Progenitor cell of endocrine pancreas (in vitro differentiated cells): ENCODE measurements at places on chromosomes 4 and X. TPM values are rescaled to one million over a fixed set of nuclear protein-coding genes. Genes with fewer than 3 reads are reported as not detected.

DNA sequence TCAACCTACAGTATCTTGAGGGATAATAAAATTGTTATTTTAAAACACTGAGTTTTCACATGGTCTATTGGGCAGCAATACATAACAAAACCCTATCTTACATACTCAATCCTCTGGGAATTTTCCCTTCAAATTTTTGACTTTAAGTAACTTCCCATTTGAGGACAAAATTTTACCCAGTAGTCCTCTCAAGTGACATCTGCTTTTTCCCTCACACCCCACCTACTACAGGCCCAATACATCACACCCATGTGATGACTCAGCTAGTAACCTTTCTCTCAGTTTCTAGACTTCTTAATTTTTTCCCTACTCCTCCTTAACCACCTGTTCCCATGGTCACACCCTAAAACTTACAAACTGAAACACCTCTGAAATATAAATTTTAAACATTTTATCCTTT is 12.2 kb upstream of the RAP1GDS1 start:
- H3K27me3 ChIP-seq = no peaks in the 10 kb centered on the region
- H3K36me3 ChIP-seq = no peaks in the 10 kb centered on the region
- no peak for DNase-seq
- no peak overlapping the region for H3K4me3 ChIP-seq

Gene MAGEB1
- total RNA-seq = not detected in 2 replicates

Gene TMEM185A
- 43.7 and 53.1 TPM in 2 replicates for total RNA-seq

Gene BMPR1B
- total RNA-seq = 21.1 and 23.2 TPM in 2 replicates

DNA sequence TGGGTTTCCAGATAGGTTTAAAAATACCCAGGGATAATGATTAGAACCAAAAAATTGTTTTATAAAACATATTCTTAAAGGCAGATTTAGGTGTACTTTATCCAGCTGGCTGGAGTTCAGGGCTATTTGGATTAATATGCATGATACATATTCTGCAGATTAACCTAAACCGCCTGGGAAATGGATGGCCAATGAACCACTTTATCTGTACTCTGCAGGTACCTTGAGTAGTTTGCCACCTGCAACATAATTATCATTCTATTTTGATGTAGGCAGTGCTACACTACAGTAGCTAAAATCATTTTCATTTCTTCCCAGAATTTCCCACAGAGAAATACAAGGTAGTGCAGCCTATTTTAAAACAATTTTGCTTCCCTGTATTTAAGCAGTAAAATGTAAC is 683.2 kb upstream of the GNPDA2 start:
- H3K4me3 ChIP-seq = no peak overlapping the region
- H3K27me3 ChIP-seq = no peaks in the 10 kb centered on the region
- H3K4me1 ChIP-seq = no peaks in the 10 kb centered on the region
- no peak overlapping the region for H3K27ac ChIP-seq
- no peak for DNase-seq

GRCh38 chr4:47819178-47819577 is 18.7 kb downstream of the CORIN start:
- no peak overlapping the region for H3K4me3 ChIP-seq
- no peaks in the 10 kb centered on the region for H3K27me3 ChIP-seq
- H3K36me3 ChIP-seq = no peaks in the 10 kb centered on the region
- DNase-seq = no peak
- no peaks in the 10 kb centered on the region for H3K4me1 ChIP-seq

DNA sequence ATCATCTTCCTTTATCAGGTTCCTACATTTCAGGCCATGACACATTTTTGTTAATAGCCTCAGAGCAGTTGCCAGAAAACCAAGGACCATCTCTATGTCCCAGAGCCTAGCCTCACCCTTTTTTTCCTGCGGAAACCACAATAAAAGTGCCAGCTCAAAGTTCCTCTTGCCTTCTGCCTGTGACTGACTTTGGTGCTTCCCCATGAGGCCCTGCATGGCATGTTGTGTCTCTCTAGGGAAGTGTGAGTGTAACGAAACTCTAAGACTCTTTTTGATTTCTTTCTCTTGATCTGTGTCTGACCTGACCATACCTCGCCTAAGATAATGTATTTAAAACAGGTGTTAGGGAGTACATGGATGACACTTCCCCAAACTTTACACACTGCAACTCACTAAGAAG is 642.3 kb upstream of the BOD1L1 start:
- peaks cover 1% of the 10 kb centered on the region for H3K4me1 ChIP-seq
- no peak overlapping the region for H3K4me3 ChIP-seq
- no peaks in the 10 kb centered on the region for H3K27me3 ChIP-seq
- H3K27ac ChIP-seq = no peak overlapping the region

DNA sequence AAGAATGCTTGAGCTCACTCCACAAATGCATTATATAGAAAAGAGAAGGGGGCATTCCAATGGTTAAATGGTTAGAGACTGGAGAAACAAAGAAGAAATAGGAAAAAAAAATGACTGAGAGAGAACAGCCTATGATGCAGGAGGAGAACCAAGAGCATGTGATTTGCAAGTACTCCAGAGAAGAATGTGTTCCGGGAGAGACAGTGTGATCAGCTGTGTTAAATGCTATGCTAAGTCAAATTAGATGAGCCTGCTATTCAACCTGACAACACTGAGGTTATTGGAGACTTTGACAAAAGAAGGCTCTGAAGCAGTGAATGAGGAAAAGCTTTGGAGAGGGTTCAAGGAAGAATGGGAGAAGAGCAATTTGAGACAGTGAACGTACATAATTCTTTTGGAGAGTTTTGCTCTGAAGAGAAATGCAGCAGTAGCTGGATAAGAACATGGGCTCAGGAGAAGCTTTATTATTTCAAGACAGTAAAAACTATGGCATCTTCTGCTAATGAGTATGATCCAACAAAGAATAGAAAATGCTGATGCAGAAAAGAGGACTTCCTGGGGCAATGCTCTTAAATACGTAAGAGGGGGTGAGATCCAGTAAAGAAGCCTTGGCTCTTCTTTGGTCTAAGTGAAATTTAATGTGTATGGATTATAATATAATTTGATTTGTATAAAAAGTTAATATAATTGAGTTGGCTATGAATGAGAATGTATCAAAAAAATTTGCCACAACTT is 66.3 kb downstream of the PPP3CA start:
- DNase-seq = no peak
- no peak overlapping the region for H3K27ac ChIP-seq
- H3K27me3 ChIP-seq = no peaks in the 10 kb centered on the region
- no peak overlapping the region for H3K4me3 ChIP-seq
- H3K36me3 ChIP-seq = no peaks in the 10 kb centered on the region

DNA sequence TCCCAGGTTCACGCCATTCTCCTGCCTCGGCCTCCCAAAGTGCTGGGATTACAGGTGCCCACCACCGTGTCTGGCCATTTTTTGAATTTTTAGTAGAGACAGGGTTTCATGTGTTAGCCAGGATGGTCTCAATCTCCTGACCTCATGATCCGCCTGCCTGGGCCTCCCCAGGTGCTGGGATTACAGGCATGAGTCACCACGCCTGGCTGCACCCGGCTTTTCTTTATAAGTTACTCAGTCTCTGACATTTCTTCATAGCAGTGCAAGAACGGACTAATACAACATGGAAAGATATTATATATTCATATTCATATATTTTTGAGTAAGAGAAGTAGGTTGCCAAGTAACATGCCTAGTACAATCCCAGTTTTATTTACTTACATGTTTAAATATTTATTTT is 22.9 kb downstream of the SHROOM3 start:
- H3K27ac ChIP-seq = no peak overlapping the region
- H3K4me3 ChIP-seq = no peak overlapping the region
- H3K36me3 ChIP-seq = no peaks in the 10 kb centered on the region
- H3K4me1 ChIP-seq = peaks cover 15% of the 10 kb centered on the region
